ENCODE measurements at places on chromosomes 12 and 14.

GRCh38 chr12:123602651-123603195 lies 824 bp downstream of the DDX55 start:
- no peak for DNase-seq

GRCh38 chr14:72599579-72600470 lies 294.1 kb downstream of the DPF3 start:
- no peak for DNase-seq

DNA sequence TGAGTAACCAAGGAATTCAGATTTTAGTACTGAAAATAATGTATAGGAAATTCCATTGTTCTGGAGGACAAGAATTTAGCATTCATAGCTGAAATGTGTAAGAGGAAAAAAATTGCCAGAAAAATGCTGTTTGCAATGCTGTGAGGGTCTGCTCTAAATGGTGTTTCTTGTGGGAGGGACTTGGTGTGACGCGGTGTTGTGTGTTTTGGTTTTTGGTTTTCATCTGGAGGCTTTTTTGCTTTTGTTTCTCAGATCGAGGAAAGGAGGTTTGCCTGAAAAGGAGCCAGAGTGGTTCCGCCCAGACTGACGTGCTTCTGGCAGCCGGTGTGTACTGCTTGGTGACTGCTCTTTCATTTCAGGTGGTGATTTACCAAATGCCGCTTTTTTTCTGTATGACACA lies 211.8 kb upstream of the HMGA2 start:
- no peak for DNase-seq

DNA sequence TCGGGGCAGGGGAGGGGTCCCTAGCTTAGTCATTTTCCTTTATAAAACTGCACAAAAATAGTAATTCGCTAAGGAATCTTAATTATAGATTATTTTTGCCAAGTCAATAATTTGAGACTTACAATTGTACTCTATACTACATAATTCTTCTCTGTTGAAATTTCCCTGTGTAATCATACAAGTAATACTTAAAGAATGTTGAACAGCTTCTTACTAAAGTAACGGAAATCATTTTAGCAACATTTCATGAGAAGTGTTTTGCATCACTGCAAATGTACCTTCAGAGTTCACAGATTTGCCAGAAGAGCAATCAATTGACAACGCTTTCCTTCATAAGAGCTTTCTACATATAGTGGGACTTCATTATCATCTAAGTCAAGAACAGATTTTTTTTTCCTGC lies 7.9 kb upstream of the GNG2 start:
- DNase-seq: no peak

DNA sequence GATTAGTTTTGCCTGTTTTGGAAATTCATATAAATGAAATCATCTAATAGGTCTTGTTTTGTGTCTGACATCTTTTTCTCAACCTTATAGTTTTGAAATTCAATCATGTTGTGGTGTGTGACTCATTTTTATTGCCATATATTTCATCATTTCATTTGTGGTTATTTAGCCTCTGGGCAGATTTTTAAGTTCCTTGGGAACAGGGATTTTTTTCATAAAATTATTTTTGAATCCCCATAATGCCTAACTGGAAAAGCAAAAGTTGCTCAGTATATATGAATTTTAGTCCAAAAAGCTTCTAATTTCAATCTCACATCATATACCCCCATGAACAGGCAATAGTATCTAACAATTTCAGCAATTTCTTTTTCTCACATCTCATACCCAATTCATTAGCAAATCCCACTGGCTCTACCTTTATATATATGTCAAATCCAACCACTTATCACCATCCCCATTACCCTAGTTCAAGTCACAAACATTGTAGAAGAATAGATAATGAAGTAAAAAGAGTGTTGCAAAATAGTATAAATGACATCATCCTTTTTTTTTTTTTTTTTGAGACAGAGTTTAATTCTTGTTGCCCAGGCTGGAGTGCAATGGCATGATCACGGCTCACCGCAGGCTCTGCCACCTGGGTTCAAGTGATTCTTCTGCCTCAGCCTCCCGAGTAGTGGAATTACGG lies 2.6 kb upstream of the OR6J1 start:
- no peak for DNase-seq

- no peak for DNase-seq
Observed at GRCh38 chr12:59087077-59087673, 166.9 kb upstream of the LRIG3 start.

GRCh38 chr14:105195051-105195450 lies 13.9 kb upstream of the NUDT14 start:
- DNase-seq: no peak

DNA sequence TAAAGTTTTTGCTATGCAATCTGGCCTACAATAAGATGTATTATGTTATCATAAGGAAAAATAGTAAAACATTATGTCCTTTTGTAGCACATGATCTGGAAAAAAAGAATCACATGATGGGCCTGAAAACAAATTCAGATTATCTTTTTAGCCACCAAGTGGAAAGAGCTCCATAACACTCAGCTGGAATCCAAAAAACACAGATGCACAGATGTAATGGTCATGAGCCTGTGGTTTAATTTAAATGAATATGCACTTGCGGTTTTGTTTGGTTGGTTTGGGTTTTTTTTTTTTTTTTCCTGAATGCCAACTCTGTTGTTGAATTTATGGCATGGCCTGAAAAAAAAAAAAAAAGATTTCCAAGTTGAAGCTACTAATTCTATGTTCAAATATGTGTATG lies 4.1 kb downstream of the KCNC2 start:
- DNase-seq: no peak

DNA sequence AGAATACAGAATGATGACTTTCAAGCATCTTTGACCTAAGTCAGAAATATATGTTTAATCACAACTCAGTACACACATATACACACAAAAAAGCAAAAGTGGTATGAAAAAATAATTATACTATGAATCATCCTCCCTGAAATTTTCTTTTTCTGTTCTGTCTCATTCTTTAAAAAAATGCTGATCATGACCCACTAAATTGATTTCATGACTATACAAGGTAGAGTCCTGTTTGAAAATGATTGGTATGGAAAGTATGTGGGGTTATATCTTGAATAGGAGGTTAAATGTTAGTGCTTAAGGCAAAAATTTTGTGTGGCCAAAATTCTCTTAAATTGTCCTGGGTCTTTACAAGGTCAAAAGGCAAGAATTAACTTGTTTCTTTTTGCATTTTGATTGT lies 80.4 kb downstream of the SUDS3 start:
- DNase-seq: no peak

Measured in activated CD8-positive, alpha-beta memory T cell treated with anti-CD3 and anti-CD28 coated beads for 1 hour (primary cell).